ENCODE measurements at places on chromosomes 1 and 21.

DNA sequence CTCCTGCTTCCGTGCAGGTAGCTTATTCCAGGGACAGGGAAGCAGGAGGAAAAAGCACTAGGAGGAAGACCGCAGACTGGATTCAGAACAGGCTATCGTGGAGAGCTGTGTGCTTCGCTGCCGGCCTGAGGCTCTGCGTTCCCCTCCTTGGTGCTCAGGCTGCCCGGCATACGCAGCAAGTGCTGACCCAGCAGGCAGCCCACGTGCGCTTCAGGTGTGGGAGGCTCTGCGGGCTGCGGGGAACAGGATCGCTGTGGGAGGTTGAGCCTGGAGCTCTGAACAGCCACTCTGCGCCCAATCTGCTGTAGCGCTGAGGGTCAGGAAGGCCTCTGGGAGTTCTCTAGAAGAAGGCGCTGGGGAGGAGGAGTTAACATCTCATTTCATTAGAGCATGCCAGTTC, 27.9 kb downstream of the DOP1B start:
- DNase-seq: no peak

DNA sequence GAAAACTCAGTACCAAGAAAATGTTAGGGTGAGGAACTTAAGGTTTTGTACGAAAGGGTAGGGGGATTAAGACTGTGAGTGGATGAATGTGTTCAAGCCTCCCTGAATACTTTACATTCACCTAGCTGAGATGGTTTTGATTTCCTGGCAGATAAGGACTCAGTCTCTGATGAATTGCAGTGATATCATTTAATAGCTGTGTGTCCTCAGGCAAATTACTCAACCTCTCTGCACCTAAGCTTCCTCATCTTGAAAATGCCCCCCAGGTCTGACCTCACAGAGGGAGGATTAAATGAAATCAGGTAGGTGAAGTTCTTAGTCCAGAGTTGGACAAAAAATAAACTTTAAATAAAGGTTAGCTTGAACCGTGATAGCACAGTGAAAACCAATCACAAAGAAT, 48.4 kb downstream of the CAMK2N1 start:
- no peak for DNase-seq

DNA sequence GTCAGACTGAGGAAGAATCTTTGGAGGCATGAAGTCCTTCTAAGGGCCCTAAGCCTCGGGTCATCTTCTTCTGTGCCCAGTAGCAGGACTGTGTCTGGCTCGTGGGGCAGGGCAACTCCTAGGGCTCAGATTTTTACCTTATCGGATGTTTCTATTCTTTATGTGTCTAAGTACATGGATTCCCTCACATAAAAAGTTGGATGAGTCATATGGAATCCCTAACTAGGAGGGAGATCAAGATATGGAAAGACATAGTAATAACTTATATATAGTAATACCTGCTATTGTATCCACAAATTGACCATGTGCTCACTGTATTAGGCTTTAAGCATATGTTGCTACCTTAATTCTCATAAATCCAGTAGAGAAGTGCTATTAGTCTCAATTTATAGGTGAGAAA, 364.5 kb upstream of the CAMK1G start:
- no peak for DNase-seq

DNA sequence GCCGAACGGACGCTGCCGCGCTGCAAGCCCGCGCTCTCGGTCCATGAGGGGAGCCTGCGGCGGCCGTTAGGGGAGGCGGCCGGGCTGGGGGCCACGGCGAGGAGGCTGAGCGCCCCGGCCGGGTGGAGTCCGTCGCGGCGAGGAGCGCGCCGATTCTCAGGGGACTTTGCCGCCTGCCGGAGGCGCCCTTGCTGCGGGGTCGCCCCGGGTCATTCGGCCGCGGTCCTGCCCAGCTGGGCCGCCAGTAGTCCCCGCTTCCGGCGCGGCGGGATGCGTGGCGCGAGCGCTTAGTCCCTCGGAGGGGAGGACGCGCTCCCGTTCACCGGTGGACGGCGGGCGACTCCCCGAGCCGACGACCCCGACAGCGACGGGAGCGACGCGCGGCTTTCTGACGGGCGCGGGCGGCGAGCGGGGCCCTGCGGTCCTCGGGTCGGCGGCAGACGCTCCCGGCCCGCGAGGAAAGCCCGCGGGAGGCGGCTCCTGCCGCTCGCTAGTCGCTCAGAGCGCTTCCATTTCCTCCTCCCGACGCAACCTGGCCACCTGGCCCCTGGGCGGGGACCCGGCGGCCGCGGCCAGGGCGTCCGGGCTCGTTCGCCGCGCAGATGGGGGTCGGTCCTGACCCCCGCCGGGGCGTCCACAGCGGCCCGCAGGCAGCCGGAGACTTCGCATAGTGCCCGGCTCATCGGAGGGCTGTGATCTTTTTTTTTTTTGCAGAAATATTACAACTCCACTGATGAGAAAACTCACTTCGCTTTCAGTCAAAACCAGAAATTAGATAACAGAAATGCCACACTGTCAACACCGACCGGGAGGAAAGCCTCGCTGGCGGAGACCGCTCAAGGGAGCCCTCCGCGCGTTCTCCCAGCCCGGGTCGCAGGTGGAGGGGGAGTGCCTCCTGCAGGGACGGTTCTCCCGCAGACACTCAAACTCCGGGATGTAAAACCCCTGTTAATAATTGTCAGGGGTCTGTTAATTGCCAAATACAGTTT, 641 bp upstream of the ZBTB21 start:
- no peak for DNase-seq

GRCh38 chr1:206537141-206537540, 29.8 kb downstream of the RASSF5 start:
- no peak for DNase-seq

GRCh38 chr21:45292399-45293219, 4.9 kb upstream of the POFUT2 start:
- DNase-seq: peak; percentile 55

DNA sequence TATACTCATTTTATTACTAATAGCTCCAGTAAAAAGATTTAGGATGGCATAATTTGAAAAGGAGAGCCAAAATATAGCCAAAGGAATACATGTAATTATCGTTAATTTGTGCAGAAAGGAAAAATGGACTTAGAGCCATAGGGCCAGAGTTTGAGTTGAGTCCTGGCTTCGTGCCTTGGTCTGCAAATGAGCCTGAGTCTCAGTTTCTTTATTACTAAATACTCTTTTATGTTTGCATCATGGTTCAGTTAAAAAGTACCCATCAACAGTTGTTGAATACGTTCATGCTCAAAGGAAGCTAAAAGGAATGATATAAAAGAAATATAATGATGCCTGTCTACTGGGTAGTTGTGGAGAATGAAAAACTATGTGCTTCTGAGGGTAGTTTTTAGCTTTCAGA, 155.7 kb upstream of the FAM78B start:
- DNase-seq: no peak

GRCh38 chr21:34037009-34037795, 36.2 kb upstream of the MRPS6 start:
- DNase-seq: no peak

- DNase-seq: no peak
Observed at GRCh38 chr21:38269576-38269936, 12.8 kb downstream of the KCNJ15 start.

GRCh38 chr21:36792505-36792967, 93.6 kb downstream of the SIM2 start:
- no peak for DNase-seq

- no peak for DNase-seq
Observed at GRCh38 chr1:2106659-2107405, 56.6 kb downstream of the PRKCZ start.

DNA sequence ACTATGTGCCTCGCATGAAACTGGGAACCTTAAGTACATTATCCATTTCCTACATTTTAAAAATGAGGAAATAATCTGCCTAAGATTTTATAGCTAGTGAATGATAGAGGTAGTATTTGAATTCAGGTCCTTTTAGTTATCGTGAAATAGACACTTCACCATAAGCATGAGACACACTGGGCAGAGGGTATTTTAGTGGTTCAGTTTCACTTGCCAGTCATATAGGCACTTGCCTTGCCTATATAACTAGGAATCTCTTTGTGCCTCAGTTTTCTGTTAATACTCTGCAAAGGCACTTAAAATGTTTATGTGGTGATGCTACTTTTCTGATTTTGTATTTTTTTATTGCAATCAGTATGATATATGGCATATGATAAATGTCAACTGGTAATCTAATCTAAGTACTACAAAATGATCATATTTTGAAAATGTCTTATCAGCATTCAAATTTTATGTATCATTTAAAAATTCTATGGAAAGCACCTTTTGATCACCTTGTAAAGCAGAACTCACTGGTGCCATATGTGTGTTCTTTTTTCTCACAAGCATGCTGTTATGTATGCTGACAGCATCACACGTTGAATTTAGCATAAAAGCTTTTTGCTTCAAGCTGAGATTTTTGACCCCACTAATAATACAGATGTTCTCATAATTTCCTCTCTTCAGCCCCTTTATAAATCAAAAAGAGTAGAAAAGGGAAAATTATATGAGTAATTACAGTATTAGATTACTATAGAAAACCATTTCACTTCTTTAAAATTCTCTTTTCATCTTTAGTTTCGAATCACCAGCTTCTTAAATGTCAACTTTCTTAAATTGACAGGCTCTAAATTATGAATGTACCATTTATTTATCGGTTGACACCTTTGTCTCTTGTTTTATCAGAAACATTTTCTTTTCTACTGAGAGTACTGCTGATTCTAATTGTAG, 52.6 kb downstream of the RPS6KC1 start:
- no peak for DNase-seq

DNA sequence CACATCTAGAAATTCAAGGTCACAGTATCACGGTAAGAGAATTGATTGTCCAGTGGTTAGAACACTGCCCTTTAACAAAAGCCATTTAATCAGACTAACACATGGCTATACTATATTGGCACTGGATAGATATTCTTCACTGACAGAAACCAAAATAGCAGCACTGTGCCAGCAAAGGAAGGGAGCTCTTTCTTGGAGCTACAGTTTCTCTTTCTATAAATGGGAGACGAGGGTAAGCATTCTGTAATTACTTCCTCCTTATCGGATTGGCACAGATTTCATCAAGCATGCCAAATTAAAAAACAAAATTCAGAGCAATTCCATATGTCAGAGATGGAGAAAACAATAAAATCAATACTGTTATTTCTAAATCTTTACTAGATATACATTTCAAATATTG, 115.7 kb upstream of the CACYBP start:
- no peak for DNase-seq

GRCh38 chr1:70902211-70902610, 145.4 kb downstream of the PTGER3 start:
- no peak for DNase-seq

DNA sequence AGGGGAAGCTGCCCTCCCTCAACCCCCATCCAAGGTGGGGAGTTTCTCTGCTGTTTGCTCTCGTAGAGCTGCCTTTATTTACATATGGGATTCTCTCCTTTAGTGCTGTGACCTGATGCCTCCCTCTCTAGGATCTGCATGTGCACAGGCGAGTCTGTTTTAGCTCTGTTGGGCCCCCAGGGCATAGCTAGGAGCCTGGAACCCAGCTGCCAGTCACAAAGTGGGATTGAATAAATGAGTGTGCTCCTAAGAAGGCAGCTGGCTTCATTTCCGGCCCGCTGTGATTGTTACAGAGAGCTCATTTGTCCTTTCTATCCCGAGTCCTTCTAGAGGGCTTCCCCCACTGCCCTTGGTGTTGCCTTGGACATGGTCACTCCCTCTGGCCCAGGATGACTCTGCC, 176.6 kb downstream of the GRIK3 start:
- no peak for DNase-seq

DNA sequence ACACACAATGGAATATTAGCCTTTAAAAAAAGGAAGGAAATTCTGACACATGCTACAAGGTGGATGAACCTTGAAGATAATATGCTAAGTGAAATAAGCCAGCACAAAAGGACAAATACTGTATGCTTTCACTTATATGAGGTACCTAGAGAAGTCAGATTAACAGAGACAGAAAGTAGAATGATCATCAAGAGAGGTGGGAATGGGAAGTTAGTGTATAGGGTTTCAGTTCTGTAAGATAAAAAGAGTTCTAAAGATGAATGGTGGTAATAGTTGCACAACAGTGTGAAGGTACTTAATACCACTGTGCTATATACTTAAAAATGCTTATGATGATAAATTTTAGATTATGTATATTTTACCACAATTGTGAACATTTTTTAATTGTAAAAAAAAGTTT, 7.2 kb downstream of the RPAP2 start:
- no peak for DNase-seq

DNA sequence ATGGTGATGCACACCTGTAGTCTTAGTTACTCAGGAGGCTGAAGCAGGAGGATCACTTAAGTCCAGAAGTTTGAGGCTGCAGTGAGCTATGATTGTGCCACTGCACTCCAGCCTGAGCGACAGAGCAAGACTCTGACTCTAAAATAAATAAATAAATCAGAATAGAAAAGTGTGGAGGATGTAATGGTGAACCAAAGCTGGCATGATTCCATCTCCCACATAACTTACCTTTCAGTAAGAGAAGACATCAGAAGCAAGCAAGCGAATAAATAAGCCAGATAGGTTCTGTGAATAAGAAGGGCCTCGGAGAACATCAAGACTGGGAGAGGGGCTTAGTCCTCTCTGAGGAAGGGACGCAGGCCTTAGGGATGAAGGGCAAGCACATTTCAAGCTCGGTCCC, 59.5 kb downstream of the TOMM20 start:
- no peak for DNase-seq

- no peak for DNase-seq
Observed at GRCh38 chr1:213415691-213416380, 364.8 kb downstream of the RPS6KC1 start.
